ENCODE measurements at places on chromosomes 3 and 15.
A peak's percentile ranks its signal among the peaks of the same experiment; 100 is the strongest.

GRCh38 chr3:195768831-195769303 lies 42.9 kb downstream of the MUC4 start:
- no peak for DNase-seq

DNA sequence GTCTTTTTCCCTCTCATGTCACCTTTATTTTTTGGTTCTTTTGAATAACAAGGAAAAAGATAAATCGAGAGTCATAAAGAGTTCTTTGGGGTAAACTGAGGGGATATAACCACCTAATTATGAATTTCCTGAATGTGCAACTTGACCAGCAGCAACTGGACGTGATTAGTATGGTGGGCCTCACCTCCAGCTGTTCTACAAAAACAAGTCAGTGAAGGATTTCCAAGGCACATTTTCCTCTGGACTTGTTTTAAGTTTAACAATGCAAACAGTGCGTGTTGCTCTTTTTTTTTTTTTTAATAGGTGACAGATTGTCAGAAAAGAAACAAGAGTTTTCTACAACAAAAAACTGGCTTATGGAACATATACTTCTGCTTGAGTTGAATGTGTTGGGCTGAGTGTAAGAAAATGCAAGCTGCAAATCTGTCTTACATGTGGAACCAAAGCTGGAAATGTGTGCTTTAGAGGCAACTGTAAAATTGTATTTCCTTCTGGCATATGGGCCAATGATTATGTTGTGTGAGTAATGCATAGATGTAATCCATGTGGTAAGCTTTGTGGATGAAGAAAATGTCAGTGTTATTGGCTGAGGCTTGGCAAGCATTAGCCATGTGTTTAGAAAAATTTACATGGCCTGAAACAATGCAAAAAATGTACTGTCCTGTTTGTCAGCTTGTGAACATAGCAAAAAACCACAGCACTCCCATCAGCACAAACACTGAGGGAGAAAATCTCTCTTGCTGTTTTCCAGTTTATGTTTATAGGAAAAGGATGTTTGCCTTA lies 44.5 kb upstream of the FNDC3B start:
- no peak for DNase-seq

DNA sequence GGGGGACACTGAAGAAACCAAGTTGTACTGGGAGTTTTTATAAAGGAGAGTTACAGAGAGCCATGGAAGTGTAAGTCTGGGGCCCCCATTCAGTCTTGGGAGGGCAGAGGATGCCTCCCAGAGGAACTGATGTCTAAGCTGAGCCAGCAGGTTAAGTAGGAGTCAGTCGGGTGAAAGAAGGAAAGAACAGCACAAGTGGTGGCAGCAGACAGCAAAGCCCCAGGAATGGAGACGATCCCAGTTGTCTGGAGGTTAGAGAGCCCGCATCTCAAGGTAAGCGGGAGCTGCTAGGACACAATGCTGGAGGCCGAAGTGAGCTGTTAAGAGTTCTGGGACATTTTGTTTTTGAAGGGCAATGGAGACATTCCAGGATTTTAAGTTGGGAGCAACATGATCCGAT lies 88.8 kb downstream of the TAMM41 start:
- DNase-seq, result no peak

- DNase-seq, result no peak
These were observed 58.5 kb downstream of the APBA2 start for GRCh38 chr15:28944286-28944685.

- DNase-seq, result no peak
These were observed 5.8 kb upstream of the PLOD2 start for GRCh38 chr3:146166826-146167225.

DNA sequence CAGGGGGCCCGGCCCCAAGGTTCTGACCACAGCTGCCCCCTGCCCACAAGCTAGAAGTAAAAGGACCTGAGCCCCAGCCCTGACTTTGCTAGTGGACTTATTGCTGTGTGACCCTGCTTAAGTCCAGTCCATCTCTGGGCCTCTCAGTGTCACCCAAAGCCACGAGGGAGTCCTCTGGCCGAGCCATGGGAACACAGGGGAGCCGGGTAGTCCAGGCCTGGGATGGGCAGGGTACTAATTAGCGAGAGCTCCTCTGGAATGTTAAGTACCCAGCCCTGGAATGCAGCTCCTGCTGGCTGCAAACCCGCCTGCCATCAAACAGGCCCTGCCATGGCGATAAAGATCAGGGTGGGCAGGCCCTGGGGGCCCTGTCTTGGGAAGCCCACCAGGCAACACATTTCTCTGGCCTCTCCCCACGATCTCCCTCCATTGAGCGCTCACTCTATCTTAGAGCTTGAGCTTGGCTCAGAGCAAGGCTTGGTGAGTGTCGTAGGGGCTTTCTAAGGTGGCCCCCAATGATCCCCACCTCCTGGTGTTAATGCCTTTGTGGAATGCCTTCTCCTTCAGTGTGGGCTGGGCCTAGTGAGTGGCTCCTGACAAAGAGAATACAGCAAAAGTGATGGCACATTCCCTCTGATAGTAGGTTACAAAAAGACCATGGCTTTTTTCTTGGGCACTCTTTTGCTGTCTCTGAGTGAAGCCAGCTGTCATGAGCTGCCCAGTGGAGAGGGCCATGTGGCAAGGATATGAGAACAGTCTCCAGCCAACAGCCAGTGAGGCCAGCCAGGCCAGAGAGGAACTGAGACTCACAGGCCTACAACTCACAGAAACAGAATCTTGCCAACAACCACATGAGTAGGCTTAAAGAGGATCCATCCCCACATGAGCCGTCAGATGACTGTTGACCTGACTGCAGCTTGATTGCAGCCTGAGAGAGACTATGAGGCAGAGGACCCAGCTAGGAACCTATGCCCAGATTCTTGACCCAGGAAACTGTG lies 133.1 kb downstream of the SMAD6 start:
- DNase-seq, result no peak

- DNase-seq, result peak; percentile 87
These were observed 24.0 kb upstream of the SPTBN5 start for GRCh38 chr15:41917767-41918430.
